ENCODE measurements at places on chromosomes 13 and 19.
A peak's percentile ranks its signal among the peaks of the same experiment; 100 is the strongest.

DNA sequence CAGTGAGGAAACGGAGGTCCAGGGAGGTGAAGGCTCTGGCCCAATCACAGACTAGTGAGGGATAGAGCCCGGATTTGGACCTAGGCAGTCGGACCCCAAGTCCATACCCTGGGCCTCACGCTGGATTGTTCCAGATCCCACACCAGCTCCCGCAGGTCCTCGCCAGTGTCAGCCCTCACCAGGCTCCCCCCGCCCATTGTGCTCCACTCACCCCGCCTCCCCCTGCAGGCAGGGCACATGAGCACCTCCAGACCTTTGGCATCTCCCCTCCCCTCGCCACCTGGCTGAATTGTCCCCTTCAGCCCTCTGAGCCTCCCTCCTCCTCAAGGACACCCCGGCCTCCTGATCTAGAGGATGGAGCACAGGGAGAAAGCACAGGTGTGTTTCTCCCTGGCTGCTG, 152.4 kb downstream of the KATNAL1 start:
- DNase-seq = no peak

- DNase-seq = no peak
Observed at GRCh38 chr13:44021422-44021821, 141.7 kb downstream of the LACC1 start.

- no peak for DNase-seq
Observed at GRCh38 chr19:1566392-1567115, 1.6 kb downstream of the MEX3D start.

DNA sequence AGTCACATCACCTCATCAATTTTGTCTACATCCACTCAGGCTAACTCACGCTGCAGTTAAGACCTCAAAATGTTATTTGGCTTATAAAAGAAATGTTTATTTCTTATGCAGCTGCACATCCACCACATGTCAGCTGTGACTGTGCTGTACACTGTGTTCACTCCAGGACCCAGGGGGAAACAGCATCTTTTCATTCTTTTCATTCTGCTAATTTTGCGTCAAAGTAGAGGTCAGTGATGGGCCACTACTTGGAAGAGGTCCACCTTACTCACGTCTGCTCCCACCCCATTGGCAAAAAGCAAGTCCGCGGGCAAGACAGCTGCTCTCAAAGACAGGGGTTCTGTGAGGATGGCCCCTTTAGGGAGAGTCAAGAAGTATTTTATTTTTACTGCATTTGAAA, 4.5 kb upstream of the DCT start:
- no peak for DNase-seq

- no peak for DNase-seq
Observed at GRCh38 chr19:40411125-40411842, 1.9 kb downstream of the PRX start.

- DNase-seq = no peak
Observed at GRCh38 chr13:36331280-36331679, 14.9 kb downstream of the SPART start.

GRCh38 chr13:52160506-52160905, 1.1 kb upstream of the NEK3 start:
- DNase-seq = no peak

DNA sequence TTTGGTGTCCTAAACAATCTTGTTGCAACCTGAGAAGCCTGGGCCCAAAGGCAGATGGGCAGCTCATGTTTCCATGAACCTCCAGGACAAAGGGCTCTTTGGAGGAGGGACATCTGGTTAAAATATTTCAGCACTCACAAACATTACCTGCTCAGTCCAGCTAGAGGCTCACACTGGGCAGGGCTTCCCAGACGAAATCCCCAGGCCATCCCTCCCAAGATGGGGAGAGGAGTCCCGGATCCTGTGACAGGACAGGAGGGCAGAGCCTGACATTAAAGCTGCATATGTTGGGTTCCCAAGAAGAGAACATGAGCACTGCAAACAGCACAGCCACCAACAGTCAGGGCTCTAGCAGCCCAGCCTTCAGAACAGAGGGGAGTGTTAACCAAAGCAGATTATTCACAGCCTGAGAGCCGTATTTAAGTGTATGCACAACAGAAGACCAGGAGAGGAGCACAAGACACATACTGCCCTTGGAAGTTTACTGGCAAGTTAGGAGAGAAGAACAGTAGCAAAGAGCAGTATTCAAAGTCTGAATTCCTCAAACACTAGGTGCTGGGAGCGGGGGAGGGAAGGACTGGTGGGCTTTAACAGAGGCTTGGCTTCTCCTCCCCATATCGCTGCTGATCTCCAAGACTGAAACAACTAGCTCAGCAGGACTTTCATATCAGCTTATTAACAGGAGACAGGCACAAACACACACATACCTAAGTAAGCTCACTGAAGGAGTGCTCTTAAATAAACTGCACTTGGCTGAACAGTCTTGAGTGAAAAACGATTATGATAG, 12.3 kb downstream of the ATP7B start:
- no peak for DNase-seq

DNA sequence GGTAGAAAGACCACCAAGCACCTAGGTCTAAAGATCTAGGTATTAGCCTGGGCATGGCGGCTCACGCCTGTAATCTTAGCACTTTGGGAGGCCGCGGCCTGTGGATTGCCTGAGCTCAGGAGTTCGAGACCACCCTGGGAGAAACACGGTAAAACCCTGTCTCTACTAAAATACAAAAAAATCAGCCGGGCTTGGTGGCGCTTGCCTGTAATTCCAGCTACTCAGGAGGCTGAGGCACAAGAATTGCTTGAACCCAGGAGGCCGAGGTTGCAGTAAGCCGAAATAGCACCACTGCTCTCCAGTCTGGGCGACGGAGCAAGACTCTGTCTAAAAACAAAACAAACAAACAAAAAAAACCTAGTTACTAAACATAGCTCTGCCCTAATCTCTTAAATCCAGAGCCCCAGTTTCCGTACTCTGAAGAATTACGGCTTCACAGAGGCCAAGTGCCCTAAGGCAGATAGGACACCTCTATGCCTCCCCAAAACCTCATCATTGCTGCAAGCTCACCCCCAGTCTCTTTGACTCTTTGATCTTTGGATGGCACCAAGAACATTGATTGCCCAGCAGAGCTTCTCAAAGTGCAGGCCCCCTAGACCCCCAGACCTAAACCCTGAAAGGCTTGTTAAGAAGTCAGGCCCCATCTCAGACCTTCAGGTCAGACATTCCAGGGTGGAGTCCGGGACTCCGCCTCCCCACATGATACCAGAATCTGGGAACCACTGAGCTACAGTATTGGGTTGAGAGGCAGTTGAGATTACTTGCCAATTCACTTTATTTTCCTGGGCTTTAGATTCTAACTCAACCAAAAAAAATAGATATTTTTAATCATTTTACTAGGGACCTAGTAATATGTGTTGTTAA, 2.8 kb downstream of the COL4A2 start:
- DNase-seq = no peak

GRCh38 chr13:40343550-40344269, 322.7 kb downstream of the FOXO1 start:
- DNase-seq = no peak

DNA sequence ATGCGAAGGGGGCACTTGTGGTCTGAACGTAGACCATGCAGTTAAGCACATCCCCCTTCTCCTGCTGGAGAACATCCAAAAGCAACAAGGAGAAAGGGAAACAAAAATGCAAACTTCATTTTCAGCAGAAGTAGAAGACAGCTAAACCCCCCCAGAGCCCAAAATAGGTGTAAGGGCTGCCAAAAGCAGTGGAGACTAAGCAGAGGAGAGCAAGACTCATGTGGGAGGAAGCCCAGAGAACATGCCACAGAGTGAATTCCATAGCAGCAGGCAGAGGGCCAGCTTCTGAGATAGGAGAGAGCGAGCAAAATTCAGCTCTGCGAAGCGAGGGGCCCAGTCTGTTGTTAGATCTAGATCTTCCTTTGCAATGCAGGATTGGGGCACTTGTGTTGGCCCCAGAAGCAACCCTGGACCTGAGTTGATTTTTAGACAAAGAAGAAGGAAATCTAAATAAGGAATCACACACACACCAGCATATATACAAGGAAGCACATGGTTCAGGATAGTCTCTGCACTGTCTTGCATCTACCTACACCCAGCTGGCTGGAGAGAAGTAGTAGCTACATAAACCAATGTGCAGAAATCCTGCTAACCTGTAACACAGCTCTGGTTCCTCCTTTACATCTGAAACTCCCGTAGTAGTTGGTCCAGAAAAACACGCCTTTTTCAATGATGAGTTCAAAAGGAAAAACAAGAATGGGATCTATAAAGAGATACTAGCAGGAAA, 199.6 kb downstream of the SPRY2 start:
- DNase-seq = no peak

GRCh38 chr13:65154661-65155447, 2075.3 kb downstream of the PCDH9 start:
- DNase-seq = no peak

DNA sequence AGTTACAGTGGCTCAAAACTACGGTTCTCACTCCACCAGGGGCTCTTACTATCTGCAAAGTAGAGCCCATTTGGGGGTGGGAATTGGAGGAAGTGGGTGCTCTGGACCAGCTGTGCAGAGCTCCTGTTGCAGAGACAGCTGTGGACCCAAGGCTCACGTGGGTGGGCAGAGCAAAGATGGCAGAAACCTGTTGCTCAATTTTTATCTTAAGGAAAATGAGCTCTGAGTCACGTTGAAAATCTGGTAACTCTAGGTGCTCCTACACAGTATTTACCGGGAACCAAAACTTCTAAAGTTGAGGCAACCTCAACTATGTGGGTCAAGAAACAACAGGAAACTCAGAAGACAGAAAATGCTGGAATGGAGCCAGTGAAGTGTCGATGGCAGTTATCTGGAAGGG, 30.2 kb upstream of the SLC15A1 start:
- no peak for DNase-seq

- no peak for DNase-seq
Observed at GRCh38 chr13:79692846-79693245, 211.9 kb downstream of the NDFIP2 start.

DNA sequence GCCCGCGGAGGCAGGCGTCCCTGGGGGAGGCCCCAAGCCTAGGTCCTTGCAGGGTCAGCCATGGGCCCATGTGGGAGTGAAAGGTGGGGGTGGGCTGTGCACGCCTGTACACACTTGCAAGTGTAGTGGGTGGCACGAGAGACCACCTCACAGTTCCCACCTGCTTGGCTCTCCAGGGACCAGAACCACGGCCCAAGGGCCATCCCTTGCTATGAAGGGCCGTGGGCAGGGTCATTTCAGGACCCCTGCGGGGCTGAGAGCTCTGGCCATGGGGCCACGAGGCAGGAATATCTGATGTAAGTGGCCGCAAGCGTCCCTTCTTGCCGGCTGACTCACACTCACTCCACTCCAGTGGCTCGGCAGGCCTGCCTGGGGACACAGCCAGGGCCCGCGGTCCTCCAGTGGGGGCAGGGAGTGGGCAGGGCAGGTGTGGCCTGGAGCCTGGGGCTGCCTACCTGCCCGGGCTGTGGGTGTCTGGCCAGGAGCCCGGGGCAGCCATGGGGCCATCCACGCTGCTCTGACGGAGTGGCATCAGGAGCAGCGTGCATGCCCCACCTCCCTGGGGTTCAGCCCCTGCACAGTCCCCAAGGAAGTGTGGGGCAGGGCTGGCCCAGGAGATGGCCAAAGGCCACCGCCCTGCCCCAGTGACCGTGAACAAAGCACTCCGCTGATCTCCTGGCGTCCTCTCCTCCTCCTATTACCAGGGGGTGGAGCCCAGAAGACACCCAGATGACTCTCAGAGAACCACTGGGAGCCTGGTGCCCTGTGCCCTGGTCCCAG, 8.6 kb upstream of the MKNK2 start:
- DNase-seq = no peak

GRCh38 chr19:41288673-41289530, 21.1 kb upstream of the CCDC97 start:
- DNase-seq = no peak

GRCh38 chr19:3457528-3458228, 22.6 kb downstream of the SMIM24 start:
- DNase-seq = no peak

DNA sequence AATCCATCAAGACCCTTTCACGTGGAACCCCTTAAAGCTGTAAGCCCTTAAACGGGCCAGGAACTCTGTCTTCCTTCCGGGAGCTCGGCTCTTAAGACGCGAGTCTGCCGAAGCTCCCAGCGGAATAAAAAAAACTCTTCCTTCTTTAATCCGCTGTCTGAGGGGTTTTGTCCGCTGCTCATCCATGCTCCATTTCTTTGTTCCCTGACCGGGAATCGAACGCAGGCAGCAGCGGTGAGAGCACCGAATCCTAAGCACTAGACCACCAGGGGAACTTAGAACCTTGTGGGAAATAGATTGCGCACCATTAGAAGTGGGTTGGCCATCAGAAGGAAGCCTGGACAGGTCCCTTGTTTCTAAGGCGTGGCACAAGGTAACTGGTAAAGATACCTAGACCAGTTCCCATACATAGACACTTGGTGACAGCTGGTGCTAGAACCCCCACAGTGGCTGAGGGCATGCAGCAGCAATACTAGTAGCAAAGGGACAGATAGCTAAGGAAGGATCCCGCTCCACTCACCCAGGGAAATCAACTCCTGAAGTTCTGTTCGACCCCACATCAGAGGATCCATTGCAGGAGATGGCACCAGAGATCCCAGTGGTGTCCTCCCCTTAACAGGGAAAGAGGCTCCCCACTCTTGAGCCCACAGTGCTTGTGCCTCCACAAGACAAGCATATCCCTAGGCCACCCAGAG, 1.5 kb upstream of the RGCC start:
- DNase-seq = no peak

GRCh38 chr13:111336666-111337065, 16.2 kb downstream of the TEX29 start:
- no peak for DNase-seq

DNA sequence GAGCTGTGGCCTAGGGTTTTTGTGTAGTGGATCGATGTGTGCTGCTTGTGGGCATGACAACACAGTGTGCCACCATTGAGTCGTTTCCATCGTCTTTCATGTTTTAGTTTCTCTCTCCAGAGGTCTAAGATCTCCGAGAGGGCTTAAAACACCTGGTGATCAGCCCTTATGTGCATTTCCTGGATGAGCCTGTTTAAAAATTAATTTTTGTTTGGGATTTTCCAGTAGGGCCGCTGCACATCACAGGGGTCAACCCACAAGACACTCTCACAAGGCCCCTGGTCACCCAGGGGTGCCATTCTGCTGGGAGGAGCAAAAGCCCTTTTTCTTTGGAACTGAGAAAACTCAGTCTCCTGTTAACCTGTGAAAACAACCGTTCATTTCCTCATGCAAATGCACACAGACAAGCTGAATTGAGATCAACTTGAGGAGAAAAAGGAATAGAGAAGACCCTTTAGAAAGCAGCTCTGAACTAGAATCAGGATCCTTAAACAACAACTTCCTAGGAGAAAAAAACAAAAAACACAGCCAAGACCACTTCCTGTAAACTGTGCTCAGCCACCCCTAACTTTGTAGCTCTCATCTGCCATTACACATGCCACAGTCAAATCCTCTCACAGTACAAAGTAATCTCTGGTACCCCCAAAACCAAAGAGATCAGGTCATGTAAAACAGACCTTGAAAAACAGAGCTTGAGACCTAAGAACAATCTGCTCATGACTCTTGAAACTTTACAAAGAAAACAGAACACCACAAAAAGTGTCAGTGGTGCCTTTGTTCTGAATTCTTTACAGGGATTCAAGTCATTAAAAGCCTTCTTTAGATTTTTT, 8.3 kb upstream of the MTRF1 start:
- DNase-seq = peak; percentile 12
